MM.1S (cell line): ENCODE measurements at places on chromosomes 5 and 9.

- DNase-seq, result no peak
Measured at GRCh38 chr9:470552-471194, 256.0 kb downstream of the DOCK8 start.

DNA sequence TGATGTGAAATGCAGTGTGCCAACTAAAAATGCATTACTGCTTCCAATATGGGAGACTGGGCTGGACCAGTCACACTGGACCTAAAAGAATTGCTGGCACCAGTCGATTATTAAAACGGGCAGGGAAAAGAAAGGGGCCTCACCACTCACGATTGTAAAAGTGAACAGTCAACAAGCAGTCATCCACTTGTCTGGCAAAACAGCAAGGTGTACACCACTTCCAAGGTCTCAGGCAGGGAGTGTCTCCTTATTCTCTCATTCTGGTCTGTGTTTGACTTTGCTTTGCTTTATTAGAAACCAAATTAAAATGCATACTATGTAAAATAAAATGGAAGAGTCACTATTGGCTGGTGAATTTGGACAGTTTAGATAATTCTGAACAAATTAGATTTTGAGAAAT is 57.8 kb upstream of the TRPM3 start:
- DNase-seq, result no peak

DNA sequence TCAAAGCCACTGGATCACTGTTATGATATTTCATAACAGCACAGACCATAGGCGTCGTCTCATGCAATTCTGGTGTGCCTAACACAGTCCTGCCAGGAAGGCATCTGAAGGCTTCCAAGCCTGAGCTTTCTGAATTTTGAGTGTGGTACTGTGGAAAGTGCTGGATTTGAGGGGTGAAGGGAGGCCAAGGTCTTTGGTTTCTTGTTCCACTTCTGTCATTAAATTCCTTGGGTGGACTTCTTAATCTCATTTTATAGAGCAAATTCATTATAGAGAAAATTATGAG is 441.3 kb upstream of the PIK3R1 start:
- DNase-seq, result no peak

DNA sequence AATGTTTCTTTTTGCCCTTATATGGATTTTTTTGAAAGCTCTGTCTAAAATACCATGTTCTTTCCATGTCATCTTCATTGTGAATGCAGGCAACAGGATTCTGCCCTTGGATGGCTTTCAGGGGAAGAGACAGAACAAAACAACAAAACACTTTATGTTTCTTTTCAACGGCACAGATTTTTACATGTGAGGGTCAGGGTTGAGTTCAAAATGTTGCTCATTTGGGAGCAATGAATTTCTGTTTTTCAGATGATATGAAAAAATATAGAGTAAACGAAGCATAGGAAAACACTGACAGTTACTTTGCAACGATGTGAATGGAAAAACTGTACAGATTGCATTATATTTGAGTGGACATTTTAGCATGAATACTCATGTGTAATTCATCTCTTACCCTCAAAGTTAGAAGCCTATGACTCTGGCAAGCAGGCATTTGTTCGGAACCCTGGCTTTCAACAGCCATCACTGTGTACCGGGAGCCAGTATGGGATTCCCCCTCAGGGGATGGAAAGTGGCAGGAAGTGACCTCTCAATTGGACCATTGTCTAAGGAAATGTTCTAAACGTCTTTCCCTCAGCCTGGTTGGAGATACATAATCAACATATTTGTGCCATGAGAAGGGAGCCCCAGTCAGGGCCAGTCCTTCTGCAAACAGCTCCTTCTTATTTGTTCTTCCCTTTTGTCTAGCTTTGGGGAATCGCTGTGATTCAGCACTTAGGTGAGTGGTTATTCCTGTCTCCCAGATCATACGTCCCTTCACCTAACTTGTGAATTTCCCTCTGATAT is 153.9 kb upstream of the MEF2C start:
- DNase-seq, result no peak

DNA sequence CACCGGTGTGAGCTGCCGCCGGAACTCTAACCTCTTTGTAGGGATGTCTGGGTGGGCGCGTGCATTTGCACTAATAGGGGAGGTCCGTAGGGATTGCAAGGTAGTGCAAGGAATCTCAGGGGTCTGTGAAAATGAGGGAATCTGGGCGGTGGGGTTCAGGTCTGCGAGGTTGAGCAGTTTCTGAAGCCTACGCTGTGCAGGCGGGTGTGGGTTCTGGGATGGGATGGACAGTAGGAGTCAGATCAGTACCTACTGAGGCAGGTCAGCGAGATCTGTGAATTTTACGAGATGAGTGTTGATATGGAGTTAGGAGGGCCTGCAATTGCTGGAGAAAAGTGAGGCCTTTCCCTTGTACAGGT is 856 bp upstream of the ATOSB start:
- no peak for DNase-seq

- no peak for DNase-seq
Measured at GRCh38 chr9:82722051-82722450, 340.9 kb downstream of the RASEF start.

DNA sequence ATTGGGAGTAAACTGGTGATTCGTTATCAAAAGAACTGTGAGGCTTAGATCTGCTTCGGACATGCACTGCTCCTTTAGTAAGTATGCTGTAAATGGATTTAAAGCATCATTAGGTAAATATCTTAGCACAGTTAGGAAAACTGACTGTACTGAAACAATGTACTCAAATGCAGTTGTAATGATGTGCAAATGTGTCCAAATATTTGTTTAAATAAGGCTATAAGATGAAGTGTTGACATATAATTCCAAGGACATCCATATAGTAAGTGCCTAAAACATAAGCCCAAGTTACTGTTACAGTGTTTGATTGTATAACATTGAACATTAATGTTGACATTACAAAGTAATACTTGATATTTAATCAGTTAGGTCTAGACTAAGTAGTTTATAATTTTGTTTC is 512.5 kb upstream of the CDH18 start:
- DNase-seq, result no peak

DNA sequence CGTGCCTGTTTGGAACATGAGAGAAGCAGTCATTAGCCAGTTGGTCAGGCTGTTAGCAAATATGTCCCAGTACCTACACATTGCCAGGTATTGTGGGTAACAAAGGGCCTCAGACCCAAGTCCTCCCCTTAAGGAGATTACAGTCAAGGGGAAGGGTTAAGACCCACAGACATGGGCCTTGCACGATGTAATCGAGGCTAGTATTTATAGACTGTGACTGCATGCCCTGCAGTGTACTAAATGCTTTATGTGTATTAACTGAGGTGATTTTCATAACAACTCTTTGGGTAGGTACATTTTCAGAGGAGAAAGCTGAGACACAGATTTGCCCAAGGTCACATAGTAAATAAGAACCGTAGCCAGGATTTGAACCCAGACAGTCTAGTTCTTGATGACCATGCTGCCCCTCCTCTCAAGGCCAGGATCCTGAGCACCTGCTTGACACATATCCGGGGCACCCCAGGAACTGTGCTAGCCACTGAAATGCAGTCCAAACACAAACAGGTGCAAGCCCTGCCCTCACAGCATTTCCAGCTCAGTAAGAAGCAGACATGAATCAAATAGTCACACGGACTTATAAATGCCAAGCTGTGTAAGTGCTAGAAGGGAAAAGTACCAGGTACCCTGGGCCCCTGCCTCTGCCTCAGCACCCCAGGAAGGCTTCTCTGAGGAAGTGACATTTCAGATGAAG is 32.0 kb upstream of the GRPEL2 start:
- peak; percentile 16 for DNase-seq

DNA sequence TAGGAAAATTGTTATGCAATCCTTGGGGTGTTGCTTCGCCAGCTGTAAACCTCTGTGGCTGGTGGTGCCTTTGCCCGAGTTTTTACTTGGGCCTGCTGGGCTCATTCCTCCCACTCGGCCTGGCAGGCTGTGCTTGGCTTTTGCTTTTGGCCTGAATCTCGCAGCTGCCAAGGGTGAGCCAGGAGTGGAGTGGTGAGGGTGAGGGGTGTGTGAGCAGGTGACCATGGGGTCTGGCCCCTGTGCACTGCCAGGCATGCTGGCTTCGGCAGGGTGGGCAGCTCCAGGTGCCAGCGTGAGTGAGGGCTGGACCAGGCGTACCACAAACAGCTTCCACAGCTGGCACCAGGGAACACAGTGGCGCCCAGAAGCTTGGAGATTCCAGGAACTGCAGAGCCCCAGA is 12.6 kb upstream of the DHFR start:
- no peak for DNase-seq

GRCh38 chr9:121576281-121577075 is 75.0 kb upstream of the DAB2IP start:
- no peak for DNase-seq

DNA sequence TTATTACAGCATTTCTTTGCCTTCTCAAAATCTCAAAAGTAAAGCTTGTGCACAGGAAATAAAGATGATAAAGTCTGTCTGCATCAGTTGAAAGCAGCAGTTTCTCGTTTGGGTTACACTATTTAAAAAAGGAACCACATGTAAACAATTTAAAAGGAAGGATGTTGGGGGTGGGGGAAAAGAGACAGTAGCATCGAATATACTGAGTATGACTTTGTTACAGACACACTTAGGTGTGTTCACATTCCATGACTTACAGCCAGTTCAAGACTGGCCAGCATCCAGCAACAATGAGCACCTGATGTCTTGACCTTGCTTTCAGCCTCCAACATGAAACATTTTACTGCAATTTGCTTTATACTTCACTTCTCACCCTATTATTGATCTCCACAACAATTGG is 8.7 kb downstream of the GAPT start:
- DNase-seq, result no peak

GRCh38 chr9:5841771-5842573 is 9.1 kb upstream of the ERMP1 start:
- DNase-seq, result no peak

GRCh38 chr5:179766726-179767455 is 26.9 kb upstream of the LTC4S start:
- no peak for DNase-seq

- DNase-seq, result no peak
Measured at GRCh38 chr5:41629897-41630296, 119.5 kb upstream of the PLCXD3 start.
